A549 treated with CORT108297 at 1 μM for 4 hours (cell line): ENCODE measurements at places on chromosomes 5 and 9. TPM values are rescaled to one million over a fixed set of nuclear protein-coding genes. Genes with fewer than 3 reads are reported as not detected.

Gene LHFPL2
- total RNA-seq = 46.8 to 64.0 TPM (median 57.3 TPM) in 5 replicates

Gene NUDT12
- total RNA-seq = 1.5 to 2.0 TPM (median 1.7 TPM) in 5 replicates

Gene C5orf52
- not detected in 5 replicates for total RNA-seq

Gene SPATA24
- 4.3 to 6.3 TPM (median 5.3 TPM) in 5 replicates for total RNA-seq

Gene OTULINL
- total RNA-seq = 6.1 to 8.9 TPM (median 7.9 TPM) in 5 replicates

Gene HTR4
- not detected in 5 replicates for total RNA-seq

Gene BASP1
- total RNA-seq = 267 to 340 TPM (median 299 TPM) in 5 replicates

Gene FANCG
- total RNA-seq = 35.1 to 60.9 TPM (median 55.3 TPM) in 5 replicates

Gene ADAMTS6
- total RNA-seq = 0.03 to 0.12 TPM (median 0.10 TPM) in 5 replicates

Gene HRH2
- total RNA-seq = 0.46 to 0.82 TPM (median 0.65 TPM) in 5 replicates

Gene SHISAL2B
- 0.18 TPM in 1 of 5 replicates, not detected in the others for total RNA-seq

Gene TRIP13
- 65.1 to 72.8 TPM (median 70.4 TPM) in 5 replicates for total RNA-seq

Gene ACOT12
- 0.16 to 0.35 TPM in 2 of 5 replicates, not detected in the others for total RNA-seq

Gene ZDHHC11
- total RNA-seq = 14.5 to 21.3 TPM (median 17.1 TPM) in 5 replicates

Gene FBXW11
- total RNA-seq = 31.8 to 43.4 TPM (median 37.9 TPM) in 5 replicates

Gene CCDC187
- 0.01 to 0.02 TPM (median 0.02 TPM) in 3 of 5 replicates, not detected in the others for total RNA-seq

Gene ACSL6
- 0.03 to 0.17 TPM (median 0.12 TPM) in 4 of 5 replicates, not detected in the other for total RNA-seq

Gene ST8SIA4
- total RNA-seq = 0.27 to 0.43 TPM (median 0.39 TPM) in 5 replicates

Gene DNAH5
- total RNA-seq = 0.66 to 1.8 TPM (median 1.3 TPM) in 5 replicates

Gene RAB3C
- not detected in 5 replicates for total RNA-seq

Gene TUBB4B
- 616 to 807 TPM (median 766 TPM) in 5 replicates for total RNA-seq

Gene BOD1
- 67.7 to 70.3 TPM (median 68.4 TPM) in 5 replicates for total RNA-seq

Gene FSD1L
- 3.4 to 4.3 TPM (median 4.0 TPM) in 5 replicates for total RNA-seq

Gene KIF12
- 1.5 to 3.5 TPM (median 2.3 TPM) in 5 replicates for total RNA-seq

Gene FOXD4L3
- total RNA-seq = 0.06 to 0.18 TPM (median 0.06 TPM) in 3 of 5 replicates, not detected in the others

Gene GLIPR2
- total RNA-seq = 8.5 to 12.1 TPM (median 10.4 TPM) in 5 replicates

Gene SEMA6A
- 0.03 to 0.39 TPM (median 0.13 TPM) in 5 replicates for total RNA-seq

Gene PTGES
- 113 to 139 TPM (median 120 TPM) in 5 replicates for total RNA-seq

Gene LNPEP
- total RNA-seq = 5.8 to 8.7 TPM (median 7.5 TPM) in 5 replicates
